ENCODE measurements at places on chromosomes 3 and 15.

DNA sequence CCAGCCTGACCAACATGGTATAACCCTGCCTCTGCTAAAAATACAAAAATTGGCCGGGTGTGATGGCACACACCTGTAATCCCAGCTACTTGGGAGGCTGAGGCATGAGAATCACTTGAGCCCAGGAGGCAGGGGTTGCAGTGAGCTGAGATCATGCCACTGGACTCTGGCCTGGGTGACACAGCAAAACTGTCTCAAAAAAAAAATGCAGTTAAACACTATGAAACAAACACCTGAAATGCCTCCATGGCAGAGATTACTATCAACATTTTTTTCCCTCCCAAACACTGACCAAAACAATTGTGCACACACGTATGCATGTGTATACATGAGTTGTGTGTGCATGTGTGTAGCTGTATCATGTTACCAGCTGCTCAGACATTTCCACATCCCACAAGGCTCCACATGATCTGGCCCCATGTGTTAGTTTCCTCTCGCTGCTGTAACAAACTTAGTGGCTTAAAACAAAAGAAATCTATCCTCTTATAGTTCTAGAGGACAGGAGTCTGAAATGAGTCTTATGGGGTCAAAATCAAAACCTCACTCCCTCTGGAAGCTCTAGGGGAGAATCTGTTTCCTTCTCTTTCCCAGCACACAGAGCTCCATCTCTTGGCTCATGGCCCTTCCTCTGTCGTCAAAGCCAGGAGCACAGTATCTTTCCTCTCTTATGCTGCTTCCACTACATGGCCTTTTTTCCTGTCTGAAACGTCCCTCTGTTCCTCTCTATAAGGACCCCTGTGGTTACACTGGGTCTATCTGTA lies 34.5 kb downstream of the SLC41A3 start:
- DNase-seq: no peak

- DNase-seq: no peak
Observed at GRCh38 chr15:77022646-77023575, 28.0 kb downstream of the PSTPIP1 start.

DNA sequence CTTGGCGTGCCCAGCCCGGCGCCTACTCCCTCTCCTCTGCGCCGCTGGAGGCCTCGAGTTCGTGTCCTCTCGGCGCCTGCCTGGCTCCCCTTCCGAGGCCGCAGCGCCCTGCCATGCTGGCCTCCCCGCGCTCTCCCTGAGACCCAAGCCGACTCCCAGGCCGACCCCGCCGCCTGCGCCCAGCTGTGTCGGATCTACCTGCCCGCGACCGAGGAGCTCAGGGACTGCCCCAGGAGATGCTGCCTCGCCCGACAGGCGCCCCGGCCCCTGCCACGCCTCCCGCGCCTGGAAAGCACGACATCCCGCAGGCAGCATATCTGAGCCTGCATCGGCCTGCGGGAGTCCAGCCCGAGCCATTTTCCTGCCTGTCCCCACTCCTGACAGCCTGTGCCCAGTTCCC lies 16.1 kb downstream of the PAQR9 start:
- no peak for DNase-seq

- no peak for DNase-seq
Observed at GRCh38 chr15:93203036-93203435, 114.0 kb upstream of the RGMA start.

DNA sequence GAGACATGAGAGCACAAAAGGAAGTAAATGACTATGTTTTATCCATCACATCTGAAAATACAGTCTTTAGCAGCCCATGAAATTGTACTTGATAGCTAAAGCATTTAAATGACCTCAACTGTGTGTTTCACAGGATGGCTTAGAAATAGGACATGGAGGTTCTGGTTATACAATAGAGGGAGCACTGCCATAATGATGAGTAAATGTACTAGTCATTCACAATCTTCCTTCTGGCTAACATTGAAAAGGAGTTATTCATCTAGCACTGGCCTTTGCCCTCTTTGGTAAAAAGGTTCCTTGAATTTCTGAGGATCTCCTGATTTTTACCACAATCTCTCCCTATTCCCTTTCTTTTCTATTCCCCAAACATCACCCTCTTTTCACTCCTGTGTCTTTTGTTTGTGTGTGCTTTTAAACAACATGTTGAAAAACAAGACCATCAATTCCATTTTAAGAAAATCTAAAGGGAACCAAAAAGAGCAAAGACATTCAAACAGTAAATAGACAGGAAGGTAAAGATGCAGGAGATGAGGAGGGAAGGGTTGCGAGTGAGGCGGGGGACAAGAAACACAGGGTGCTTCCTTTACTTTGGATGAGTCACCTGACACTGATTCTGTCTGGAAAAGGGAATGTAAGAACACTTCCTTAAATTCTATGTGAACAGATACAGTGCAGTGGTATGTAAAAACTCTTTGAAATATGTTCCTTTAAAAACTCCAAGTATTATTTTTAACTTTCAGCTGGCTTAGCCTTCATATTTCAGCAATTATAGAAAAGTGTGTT lies 619.0 kb downstream of the MECOM start:
- no peak for DNase-seq

GRCh38 chr3:36688815-36689214 lies 75.5 kb downstream of the DCLK3 start:
- no peak for DNase-seq

DNA sequence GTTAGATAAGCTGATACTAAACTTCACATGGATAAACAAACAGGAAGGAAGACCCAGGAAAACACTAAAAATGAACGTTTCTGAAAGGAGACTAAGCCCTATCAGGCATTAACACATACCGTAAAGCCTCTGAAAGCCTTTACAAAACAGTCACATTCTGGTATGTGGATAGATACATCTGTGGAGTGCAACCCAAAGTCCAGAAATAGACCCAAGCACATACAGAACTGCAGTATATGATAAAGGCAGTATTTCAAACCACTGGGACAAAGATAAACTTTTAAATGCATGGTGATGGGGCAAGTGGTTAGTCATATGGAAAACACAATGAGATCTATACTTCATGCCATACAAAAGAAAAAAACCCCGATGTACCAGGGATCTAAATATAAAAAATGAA lies 26.0 kb downstream of the DCBLD2 start:
- no peak for DNase-seq

- no peak for DNase-seq
Observed at GRCh38 chr3:53194210-53195065, 33.4 kb downstream of the PRKCD start.

GRCh38 chr3:111667170-111667569 lies 72.0 kb upstream of the ZBED2 start:
- no peak for DNase-seq

GRCh38 chr15:37298271-37298670 lies 197.9 kb upstream of the MEIS2 start:
- no peak for DNase-seq

DNA sequence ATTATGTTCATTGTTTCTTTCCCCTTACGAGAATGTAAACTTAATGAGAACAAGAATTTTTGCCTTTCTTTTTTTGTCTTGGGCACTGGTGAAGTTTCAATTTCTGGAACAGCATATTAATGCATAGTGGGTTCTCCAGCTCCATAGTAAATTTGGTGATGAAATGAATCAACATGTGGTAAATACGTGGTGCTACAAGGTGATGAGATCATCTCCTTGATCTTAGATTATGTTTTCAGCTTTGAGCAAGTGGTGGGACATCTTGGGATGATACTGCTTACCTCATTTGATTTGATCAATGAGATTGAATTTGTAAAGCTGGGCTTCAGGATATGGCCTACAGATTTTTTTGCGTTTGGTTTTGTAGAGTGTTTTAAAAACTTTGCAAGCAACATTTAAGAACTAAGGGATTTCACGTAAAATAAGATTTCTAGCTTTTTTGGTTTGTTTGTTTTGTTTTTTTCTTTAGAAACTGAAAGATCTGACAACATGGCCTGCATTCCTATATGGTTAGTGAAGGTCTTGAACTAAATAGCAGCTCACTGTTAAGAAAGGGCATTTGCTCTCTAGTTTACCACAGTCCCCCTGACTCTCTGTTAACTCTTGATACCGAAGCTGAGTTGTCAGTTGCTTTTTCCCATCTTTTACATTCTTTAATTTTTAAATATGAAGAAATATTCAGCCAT lies 45.6 kb downstream of the FNDC3B start:
- no peak for DNase-seq

GRCh38 chr15:73560501-73561117 lies 72.6 kb downstream of the NPTN start:
- no peak for DNase-seq

- no peak for DNase-seq
Observed at GRCh38 chr3:99928771-99929744, 111.4 kb downstream of the CMSS1 start.

- DNase-seq: no peak
Observed at GRCh38 chr3:98021830-98022560, 13.1 kb downstream of the GABRR3 start.

- DNase-seq: no peak
Observed at GRCh38 chr3:3110299-3110630, at the start of gene IL5RA. IL5RA (minus strand) TSS chr3:3110374; CDS start chr3:3104984, 5,390 bp downstream.

GRCh38 chr15:77016321-77016695 lies 21.4 kb downstream of the PSTPIP1 start:
- no peak for DNase-seq

DNA sequence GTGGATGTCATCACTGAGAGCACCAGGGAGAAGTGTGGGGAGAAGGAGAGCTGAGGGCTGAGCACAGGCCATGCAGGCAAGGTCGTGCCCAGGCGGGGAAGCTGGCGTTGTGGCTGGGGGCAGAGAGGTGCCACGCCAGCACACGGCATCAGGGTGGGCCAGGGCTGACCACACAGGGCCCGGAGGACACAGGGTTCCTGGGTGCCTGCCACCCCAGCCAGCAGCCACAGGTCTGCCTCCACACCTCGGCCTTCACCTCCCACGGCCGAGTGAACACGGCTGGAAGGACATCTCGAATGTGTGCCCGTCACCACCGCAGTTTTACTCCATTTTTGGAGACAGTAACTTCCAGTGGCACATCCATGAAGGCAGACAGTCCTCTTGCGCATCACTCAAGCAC lies 77.1 kb downstream of the ATP10A start:
- no peak for DNase-seq

DNA sequence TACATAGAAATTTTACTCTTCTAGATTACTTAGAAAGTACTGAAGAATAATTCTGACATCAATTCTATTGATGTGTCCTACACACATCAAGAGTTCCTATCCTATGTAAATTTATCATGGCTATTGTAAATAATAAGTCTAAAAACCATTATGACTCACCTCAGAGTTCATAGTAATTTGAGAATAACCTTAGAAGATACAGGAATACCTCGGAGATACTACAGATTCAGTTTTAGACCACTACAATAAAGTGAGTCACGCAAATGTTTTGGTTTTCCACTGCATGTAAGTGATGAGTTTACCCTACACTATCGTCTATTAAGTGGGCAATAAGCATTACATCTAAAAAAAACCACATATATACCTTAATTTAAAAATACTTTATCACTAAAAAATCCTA lies 74.8 kb downstream of the NR1I2 start:
- no peak for DNase-seq

DNA sequence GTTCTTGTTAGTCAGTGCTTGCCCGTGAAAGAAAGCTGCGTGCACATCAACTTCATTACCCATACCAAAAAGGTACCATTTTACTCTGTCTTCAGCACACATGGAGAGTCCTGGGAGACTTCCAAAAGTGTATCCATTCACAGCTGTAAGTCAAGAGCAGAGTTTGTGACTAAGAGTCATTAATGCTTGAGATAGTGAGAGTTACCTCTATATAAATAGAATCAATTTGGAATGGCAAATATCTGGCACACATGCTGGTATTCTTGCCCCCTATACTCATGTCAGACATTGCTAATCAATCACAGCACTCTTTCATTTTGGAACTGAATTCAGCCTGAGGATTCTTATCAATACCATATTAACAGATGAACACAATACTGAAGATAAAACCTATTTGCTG lies 14.2 kb downstream of the CP start:
- DNase-seq: no peak

GRCh38 chr3:151351648-151352047 lies 22.3 kb upstream of the P2RY13 start:
- no peak for DNase-seq

GRCh38 chr3:63060412-63060811 lies 185.2 kb upstream of the CADPS start:
- DNase-seq: no peak

- no peak for DNase-seq
Observed at GRCh38 chr3:40358454-40358853, 28.5 kb upstream of the ENTPD3 start.

GRCh38 chr15:69794645-69795469 lies 302.9 kb downstream of the TLE3 start:
- no peak for DNase-seq

All from esophagus squamous epithelium (tissue), 5 donors.